PC-3 (cell line): ENCODE measurements at places on chromosomes 5 and 9.

DNA sequence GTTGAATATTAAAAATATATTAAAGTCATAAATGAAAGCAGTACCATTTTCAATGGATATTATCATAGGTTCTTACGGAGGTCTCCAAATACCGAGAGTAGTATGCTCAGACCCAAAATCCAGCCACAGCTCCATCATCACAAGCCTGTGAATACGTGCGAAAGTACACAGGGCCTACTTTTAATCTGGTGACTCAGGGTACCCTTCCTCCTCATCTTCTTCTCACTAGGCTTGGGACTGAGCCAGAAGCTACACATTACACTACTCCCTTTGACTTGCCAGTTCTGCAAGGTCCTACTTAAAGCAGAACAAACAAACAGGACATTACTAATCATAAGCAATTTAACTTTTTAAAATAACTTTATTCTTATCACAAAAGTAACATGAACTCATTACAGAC lies 7.6 kb upstream of the RIC1 start:
- DNase-seq, result peak; percentile 90

DNA sequence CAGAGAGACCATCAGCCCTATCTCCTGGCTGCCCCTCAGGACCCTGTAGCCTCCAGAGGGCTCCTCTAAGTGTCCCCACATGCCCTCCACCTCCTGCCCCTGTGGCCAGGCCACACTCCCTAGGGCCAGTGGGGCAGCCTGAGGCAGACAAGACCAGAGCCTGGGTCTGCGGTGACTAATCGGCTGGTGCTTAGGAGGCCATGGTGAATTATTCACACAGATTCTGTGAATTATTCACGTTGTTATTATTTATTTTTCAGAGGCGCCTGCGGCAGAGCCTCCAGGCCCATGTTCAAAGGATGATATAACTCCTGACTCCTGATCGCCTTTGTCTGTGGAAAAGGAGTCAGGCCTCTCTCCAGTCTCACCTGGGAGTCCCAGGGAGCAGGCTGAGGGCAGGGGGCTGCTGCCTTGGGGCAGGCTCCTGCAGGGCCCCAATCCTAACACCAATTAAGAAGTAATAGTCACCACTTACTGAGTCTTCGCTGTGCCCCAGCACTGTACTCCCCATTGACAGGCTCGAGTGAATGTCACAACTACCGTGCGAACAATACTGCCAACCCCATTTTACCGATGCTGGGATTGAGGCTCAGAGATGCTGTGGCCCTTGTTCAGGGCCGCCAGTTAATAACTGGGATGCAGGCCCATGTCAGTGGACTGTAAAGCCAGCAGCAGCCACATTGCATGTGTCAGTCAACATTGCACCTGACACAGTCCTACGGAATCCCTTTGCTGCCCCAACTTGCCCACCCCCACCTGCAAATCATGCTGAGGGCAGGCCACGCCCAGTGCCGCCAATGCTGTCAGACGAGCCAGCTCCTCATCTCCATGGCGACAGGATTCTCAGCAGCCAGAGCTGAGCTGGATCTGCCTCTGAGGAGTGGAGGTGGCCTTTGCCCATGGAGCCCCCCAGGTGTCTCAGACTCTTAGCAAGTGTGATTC lies 94.9 kb downstream of the PCDH1 start:
- DNase-seq, result no peak

- DNase-seq, result peak; percentile 40
Measured at GRCh38 chr5:37838152-37838932, 1.5 kb downstream of the GDNF start.

DNA sequence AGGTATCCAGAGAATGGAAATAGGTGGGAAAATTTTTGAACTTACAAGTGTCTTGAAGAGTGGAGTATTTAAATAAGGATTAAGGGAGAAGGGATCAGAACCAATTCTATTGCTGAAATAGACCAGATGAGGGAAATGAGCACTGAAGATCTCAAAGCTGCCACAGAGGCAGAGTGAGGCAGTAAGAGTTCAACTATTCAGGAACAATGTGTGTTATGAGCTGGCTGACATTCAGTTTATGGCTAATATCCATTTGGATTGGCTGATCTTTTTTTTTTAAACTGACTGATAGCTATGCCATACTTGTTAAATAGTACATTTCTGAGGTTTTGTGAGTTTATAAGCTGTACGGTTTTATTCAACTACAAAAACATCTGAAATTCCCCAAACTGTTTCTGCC lies 95.3 kb upstream of the GNA14 start:
- no peak for DNase-seq

DNA sequence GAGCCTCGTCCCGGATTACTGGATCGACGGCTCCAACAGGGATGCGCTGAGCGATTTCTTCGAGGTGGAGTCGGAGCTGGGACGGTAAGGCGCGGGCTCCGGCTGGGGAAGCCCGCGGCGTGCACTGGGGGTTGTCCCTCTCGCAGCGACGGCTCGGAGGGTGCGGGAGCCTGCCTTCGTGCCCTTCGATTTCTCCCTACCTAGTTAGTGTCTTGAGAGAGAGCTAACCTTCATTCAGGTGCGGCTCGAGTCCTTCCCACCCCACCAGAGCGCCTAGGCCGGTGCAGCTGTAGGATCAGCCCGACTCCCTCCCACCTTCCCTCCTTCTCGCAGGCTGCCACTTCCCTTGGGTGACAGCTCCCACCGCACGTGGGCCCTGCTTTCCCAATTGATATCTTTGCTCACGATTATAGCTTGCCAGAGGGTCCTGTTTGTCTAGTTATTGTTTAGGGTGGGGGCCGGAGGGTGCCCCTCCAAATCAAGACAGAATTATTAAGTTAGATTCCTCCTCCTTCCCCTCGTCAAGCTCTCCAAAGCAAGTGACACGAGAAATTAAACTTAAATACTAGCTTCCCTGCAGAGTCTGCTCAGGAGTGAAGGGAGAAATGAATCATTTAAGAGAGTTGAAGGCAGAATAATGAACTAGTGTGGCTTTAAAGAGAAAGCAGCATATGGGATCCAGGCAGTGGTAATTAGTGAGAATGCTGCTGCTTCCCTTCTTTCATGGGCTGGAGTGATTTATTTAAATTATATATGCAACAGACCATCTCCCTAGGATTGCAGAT lies 569 bp downstream of the CAMK4 start:
- DNase-seq, result no peak

DNA sequence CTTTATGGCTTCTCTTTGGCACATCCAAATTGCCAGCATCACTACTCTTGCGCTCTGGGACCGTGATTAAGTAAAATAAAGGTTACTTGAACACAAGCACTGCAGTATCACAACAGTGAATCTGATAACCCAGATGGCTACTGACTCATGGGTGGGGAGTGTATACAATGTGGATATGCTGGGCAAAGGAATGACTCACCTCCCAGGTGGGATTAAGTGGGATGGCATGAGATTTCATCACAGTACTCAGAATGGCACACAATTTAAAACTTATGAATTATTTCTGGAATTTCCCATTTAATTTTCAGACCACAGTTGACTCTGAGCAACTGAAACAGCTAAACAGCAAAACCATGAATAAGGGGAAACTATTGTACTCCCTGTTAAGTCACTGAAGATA lies 4.3 kb downstream of the GFM2 start:
- DNase-seq, result peak; percentile 78

- DNase-seq, result peak; percentile 28
Measured at GRCh38 chr5:171226096-171226754, 82.8 kb upstream of the TLX3 start.

- DNase-seq, result no peak
Measured at GRCh38 chr5:146091881-146092280, 13.5 kb downstream of the PLAC8L1 start.

- peak; percentile 48 for DNase-seq
Measured at GRCh38 chr5:79562351-79563246, 48.7 kb upstream of the HOMER1 start.

DNA sequence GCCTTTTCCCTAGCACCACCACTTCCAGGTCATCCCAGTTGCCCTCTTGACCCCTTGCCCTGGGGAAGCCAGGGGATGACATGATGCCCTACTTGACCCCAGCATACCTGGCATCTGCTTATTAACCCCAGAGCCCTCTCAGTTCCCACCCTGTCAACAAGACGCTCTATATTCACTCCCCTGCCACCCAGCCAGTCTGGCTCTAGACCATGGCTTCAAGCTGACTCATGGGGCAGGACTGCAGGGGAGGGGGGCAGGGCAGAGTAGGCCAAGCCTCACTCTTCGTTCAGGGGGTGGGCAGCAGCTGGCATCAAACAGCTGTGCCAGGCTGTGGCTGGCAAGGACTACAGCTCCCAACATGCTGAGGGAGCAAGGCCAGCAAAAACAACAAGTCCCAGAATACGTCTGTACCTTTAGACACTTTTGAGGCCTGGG lies 5.3 kb downstream of the ATOSB start:
- DNase-seq, result peak; percentile 56

DNA sequence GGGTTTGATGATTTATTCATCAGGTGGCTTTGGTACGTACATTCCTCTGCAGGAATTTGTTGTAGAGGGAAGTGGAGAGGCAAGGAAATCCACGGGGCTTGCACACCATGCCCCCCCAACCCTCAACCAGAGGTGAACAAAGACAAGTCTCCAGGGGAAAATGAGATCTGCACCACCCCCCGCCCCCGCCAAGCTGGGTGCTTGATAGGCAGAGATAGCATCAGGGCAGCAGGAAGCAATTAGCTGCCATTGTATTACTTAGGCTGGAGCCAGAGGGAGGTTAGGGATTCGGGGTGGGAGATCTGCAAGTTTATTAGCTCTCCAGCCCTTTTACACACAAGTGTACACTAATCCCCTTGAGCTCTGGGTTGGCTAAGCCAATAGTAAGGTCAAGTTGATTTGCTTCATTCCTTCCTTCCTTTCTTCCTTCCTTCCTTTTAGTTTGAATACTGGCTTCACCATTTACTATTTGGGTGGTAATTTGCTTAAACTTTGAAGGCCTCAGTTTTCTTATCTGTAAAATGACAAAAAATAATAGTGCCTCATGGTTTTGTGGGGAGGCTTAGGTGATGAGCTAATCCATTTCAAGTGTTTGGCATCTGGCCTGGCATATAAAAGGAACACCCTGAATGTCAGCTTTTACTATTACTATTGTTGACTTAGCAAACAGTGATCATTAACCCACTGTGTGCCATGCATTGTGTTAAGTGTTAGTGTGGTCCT lies 34.1 kb downstream of the SPRY4 start:
- peak; percentile 64 for DNase-seq

GRCh38 chr9:76704593-76705204 lies 59.5 kb upstream of the PCA3 start:
- peak; percentile 62 for DNase-seq

GRCh38 chr9:135061441-135061840 lies 26.0 kb upstream of the OLFM1 start:
- no peak for DNase-seq

GRCh38 chr5:38796742-38797108 lies 49.1 kb upstream of the OSMR start:
- DNase-seq, result no peak

DNA sequence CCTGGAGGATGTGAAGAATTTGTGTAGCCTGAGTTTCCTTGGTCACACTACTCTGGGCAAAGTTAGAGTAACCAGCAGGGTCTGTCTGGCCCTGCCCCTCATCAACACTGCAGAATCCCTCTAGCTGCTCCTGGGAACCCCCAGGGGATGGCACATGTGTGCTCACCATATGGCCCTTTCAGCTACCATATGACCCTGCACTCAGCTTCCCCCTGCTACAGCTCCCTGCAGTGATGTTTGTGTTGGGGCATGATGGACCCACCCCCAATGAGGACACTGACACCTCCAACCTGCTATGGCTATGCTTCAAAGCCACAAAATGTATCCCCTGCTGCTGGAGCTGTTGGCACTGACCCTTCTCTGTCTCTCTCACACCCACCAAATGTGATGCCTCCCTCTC lies 152.7 kb downstream of the SNX18 start:
- no peak for DNase-seq

DNA sequence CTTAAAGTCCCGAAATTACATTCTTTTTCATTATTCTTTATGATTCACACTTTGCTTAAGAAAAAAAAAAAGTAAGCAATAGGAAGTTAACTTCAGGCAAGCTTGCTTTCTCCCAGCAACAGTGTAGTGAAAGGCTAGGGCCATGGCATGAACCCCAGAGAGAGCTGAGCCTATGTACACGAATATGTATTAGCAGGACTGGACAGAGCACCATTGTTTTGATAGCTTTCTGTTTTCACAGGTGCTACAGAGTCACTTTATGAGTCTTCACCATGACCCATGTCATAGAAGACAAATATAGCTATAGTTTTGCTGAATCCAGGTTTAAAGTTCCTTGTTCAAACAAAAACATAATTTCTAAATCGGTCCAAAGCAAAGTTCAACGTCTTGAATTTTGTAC lies 199.2 kb downstream of the ADAMTSL1 start:
- DNase-seq, result peak; percentile 16

DNA sequence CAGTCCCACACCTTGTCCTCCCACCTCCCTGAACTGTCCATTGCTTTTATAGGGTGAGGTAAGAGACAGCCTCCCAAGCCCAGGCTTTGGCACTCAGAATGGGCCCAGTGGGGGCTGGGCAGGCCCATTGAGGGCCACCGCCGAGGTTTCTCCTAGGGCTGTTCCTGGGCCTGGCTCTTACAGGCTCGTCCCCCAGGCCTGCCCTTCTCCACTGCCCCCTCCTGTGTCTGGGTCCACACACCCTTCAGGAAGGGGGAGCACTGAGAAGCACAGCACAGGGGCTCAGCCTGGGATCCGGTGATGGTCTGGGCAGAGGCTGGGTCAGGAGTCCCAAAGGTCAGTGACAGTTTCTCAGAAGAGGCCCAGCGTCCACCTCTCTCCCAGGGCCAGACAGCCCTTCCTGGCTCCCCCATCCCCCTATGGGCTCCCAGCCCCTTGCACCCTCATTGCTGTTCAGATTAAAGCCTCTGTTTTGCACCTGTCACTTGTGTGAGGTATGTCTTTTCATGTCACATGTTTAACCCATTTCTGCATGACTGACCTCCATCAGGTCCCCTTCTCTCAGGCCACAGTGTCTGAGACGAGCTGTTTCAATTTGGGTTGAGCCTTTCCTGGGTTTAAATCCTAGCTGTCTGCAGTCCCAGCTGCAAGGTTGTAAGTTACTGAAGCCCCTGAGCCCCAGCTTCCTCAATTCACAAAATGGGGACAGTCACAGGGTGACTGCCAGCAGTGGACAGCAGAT lies 29.4 kb downstream of the IER5L start:
- DNase-seq, result no peak
